ENCODE measurements at places on chromosomes 3 and 15.

DNA sequence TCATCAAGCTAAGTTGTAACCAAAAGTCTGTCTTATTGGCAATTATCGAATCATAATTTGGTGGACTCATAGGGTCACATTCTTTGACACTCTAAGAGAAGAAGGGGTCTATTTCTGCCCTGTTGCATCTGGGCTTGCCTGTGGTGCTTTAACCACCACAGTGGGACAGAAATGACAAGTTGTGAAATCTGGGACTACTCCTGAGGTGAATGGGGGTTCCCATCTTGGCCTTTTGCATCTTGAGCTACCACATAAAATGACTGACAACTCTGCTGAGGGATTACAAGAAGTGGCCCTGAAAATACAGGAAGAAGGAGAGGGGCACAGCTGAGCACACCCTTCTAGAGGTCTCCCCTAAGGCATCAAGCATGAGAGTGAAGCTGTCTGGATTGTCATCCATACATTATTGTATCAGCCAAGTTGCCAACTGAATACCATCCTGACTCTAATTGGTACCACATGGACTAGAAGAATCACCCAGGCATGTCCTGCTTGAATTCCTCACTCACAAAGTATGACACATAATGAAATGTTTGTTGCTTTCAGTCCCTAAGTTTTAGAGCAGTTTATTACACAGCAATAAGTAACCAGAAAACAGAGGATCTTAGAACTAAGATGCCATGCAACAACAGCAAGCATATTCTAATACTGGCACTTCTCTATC is 306.5 kb downstream of the ROBO1 start:
- no peak for DNase-seq

DNA sequence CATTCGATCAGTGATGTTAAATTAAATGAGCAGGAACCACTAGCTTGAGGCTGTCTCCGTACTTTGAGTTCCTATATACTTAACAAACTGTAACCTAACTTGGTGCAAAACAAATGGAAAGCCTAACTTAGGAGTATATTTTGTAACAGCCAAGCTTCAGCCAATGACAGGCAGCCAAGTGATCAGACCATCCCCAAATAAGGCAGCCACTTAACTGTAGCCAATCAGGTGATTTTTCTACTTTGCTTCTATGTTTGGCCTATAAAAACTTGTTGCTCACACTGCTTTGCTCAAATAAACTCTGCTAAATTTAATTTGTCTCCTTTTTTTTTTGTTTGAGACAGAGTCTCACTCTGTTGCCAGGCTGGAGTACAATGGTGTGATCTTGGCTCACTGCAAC is 19.3 kb upstream of the ZNF770 start:
- DNase-seq, result no peak

DNA sequence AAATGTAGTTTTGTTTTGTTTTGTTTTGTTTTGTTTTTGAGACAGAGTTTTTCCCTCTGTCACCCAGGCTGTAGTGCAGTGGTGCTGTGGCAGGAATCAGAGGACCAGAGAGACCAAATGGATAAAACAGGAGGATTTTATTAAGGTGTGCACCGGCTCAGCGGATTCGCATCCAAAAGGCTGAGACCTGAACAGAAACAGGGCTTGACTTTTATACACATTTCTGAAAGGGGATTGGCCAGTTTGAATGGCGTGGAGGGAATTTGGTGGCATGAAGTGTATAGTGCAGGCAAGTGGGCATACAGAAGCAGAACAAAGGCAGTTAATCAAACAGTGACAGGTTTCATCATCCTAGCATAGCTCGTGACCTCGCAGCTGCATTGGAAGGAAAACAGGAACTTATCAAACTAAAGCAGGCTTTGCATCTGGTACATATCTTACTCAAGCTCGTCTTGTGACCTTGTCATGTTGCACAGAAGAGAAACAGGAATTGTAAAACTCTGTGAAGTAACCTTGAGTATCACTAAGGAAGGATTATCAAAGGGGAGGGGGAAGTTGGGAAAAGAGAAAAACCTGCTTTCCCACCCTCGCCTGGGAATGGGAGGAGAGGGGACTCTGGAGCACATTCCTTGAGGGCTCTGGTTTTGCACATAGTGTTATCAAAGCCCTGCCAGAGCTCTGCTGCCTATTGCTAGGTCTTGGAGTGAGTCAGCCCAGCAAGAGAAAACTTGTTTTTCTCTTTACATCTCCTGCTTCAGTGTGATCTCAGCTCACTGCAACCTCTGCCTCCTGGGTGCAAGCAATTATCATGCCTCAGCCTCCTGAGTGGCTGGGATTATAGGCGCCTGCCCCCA is 38.5 kb downstream of the C3orf62 start:
- no peak for DNase-seq

- no peak for DNase-seq
Measured at GRCh38 chr15:65363306-65363705, 14.5 kb downstream of the IGDCC3 start.

- DNase-seq, result no peak
Measured at GRCh38 chr3:186362988-186363387, 954 bp upstream of the DGKG start.
